Fibroblast of upper back skin (primary cell): ENCODE measurements at places on chromosomes 5 and 9.

DNA sequence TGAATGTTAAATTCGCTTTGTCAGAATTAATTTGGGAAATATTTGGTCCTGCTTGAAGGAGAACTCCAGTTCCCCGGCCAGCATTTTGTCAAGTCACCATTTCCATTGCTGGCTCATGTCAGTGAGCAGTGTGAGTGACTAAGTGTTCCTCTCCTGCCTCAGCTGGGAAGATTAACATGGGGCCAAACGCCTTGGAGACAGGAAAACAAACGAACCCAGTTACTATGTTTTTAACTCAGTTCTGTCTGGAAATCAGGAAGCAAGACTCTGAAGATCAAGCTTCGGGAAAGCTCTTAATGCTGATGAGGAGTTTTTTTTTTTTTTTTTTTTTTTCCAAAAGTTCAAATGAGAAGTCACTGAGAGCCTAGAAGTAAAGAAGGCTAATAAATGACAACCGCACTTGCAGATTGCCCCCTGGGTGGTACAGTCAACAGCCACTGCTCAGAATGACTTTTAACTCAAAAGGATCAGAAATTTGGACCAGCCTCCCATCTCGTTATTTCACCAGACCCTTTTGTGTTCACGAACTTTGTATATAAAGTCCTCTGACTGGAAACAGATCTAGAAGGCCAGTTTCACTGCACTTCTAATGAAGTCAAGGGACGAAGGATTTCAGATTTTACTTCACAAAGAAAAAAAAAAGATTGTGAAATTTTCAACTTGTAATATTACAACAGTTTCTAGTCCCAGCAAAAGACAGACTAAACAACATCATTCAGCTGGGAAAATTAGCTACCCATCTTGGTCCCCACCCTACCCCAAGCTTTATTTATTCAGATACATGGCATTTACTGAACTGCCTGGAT is 121.3 kb downstream of the LHFPL2 start:
- peak; percentile 87 for DNase-seq

GRCh38 chr5:133205649-133206048 is 153.8 kb downstream of the HSPA4 start:
- peak; percentile 18 for DNase-seq

GRCh38 chr9:72665421-72665820 is 144.0 kb downstream of the TMC1 start:
- peak; percentile 87 for DNase-seq

DNA sequence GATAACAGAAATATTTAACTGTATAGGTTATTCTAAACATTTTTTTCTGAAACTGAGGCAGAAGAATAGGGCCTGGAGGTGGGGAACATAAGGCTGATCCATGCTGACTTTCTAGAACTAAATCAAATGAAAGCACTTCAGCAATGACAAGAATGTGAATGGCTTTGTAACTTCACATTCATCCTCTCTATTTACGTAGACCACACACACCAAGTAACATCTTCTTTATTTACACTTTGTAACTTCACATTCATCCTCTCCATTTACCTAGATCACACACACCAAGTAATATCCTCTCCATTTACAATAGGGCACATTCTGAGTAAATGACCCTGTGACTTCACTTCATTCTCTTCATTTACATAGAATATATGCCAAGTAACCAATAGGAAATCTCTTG is 251.8 kb upstream of the CDH9 start:
- DNase-seq = peak; percentile 45

- no peak for DNase-seq
These were observed 21.1 kb upstream of the ZNF131 start for GRCh38 chr5:43099640-43100039.

GRCh38 chr9:87720173-87720572 is 5.7 kb upstream of the CTSL start:
- DNase-seq = no peak
